ENCODE measurements at places on chromosomes 6 and 20. TPM values are rescaled to one million over a fixed set of nuclear protein-coding genes. Genes with fewer than 3 reads are reported as not detected.

Gene RNF39
- 0.97 TPM for polyA plus RNA-seq

DNA sequence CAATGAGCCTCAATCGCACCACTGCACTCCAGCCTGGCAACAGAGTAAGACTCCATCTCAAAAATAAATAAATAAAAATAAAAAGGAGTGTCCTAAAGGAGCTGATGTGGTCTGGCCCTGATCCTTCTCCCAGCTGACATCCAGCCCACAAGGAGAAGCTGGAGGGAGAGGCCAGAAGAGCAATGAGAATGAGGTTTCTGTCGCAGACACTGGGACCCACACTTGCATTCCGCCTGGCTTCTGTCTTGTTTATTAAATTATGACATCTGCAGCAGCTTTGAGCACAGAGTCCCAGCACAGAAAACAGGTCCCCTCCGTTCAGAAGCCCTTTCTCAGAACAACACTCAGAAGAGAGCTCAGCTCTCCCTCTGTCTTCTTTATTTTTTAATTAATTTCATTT, 10.3 kb upstream of the E2F1 start:
- DNase-seq = no peak

GRCh38 chr20:60113024-60113724, 155.0 kb downstream of the CDH26 start:
- DNase-seq = no peak

DNA sequence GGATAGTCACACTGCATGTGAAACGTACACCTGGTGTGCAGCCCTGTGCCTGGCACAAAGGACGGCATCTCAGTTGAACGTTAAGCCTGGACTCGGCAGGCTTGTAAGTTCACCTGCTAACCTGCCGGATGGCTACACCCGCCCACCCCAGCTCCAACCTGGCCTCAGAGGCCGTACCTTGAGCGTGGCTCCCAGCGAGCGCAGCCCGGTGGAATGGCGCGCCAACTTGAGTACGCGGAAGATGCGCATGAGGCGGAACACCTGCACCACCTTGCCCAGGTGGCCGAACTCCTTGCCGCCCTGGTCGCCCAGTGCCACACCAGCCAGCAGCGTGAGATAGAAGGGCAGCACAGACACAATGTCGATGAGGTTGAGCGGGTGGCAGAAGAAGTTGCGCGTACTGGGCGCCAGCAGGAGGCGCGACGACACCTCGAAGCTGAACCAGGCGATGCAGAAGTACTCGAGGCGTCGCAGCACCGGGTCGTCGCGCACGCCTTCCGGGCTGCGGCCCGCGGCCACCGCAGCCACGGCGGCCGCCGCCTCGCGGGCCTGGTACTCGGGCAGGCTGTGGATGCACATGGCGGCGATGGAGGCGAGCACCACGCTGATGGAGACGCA, 3.3 kb downstream of the KCNS1 start:
- DNase-seq = peak; percentile 16

DNA sequence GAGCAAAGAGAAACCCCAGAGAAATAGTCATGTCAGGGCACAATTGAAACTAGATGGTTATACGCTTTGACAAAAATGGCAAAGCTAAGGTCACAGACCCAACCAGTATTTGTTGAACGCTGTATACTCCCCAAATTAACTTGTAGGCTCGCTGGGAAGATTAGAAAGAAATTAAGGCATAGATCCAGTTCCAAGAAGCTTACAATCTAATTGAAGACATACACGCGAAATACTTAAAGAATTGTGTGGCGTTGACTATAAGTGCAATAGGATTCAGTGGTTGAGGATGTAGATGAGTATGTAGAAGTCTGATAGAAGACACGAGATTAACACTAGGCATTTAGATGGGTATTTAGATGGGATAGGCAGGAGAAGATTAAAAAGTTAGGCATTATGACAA, 525 bp downstream of the FAM229B start:
- peak; percentile 2 for DNase-seq

- no peak for DNase-seq
Measured at GRCh38 chr6:151901009-151901411, 93.5 kb downstream of the ESR1 start.

GRCh38 chr20:611047-611842, 1.1 kb upstream of the TCF15 start:
- DNase-seq = no peak

Gene BPIFB2
- polyA plus RNA-seq = not detected

DNA sequence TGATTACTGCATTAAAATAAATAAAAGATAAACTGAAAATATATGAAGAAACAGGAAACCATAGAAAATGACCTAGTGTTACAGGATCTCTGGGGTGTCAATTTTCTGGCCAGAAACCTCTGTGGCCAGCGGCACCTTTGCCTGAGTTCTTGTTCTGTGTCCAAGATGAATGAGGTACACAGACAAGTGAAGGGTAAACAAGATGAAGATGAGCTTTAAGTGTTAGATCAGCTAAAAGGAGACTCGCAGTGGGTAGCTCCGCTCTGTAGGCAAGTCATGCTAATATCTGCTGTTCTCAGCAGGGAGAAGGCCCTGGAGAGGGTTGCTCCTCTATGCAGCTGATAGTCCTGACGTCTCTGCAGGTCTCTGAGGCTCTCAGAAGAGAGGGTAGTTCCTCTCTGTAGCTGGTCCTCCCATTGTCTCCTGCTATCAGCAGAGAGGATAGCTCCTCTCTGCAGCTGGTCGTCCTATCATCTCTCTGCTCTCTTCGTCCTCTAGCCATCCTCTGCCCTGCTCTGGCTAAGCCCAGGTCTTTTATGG, 35.9 kb upstream of the TBC1D22B start:
- no peak for DNase-seq

DNA sequence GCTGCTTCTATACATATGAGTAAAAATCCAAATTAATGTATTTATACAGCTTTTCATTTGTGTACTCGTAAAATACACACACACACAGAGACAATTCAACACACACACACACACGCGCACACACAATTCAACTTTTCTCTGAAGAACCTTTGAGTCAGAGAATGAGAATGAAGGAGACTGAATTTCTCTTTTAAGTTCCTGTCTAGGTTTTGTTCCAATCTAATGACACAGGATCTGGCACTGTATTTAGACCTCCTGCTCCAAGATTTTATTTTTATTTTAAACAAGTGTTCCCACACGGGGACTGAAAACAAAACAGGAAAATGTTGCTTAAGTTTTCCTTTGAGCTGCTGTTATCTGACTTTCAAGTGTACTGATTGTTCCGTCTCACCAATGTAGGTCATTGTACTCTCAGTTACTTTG, 250.8 kb downstream of the LAMA2 start:
- DNase-seq = no peak

Gene CST5
- polyA plus RNA-seq = 0.27 TPM

DNA sequence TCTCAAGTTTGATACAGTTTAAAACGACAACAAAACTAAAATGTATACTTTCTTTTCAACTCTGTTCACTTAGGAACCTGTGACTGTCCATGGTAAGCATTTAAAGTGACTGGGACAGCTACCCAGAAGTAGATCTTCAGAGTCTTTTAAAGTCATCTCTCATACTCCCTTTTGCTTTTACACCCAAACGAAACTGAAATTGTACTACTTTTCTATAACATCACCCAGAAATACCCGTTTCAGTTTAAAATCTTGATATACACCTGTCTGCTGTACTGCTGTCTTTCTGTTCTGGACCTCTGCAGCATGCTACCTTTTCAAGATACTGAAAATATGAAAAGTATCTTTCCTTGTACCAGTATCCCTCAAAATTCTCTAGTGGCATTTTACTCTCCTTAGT, 170.4 kb upstream of the THEMIS start:
- no peak for DNase-seq

Gene TUBB1
- polyA plus RNA-seq = 3.4 TPM

- DNase-seq = no peak
Measured at GRCh38 chr6:89630488-89630887, 8.1 kb downstream of the LYRM2 start.

- DNase-seq = no peak
Measured at GRCh38 chr6:135412761-135413160, 84.8 kb downstream of the AHI1 start.

GRCh38 chr20:52497731-52498130, 306.2 kb upstream of the ZFP64 start:
- DNase-seq = no peak

GRCh38 chr6:708237-708598, 15.3 kb upstream of the EXOC2 start:
- DNase-seq = no peak

GRCh38 chr6:31888276-31889258, 8.9 kb downstream of the EHMT2 start:
- no peak for DNase-seq

Gene PDE7B
- 10.3 TPM for polyA plus RNA-seq

GRCh38 chr6:150006961-150007464, 18.3 kb downstream of the RAET1L start:
- DNase-seq = no peak
